ENCODE measurements at places on chromosomes 4 and X. TPM values are rescaled to one million over a fixed set of nuclear protein-coding genes. Genes with fewer than 3 reads are reported as not detected.

BGN gene
- total RNA-seq: 42.2 TPM

CYSLTR1 gene
- total RNA-seq: 0.92 TPM

ZNF674 gene
- 2.2 TPM for total RNA-seq

PPP2R2C gene
- total RNA-seq: 12.3 TPM

TLR2 gene
- total RNA-seq: 4.4 TPM

NPY1R gene
- 0.46 TPM for total RNA-seq

CAMK2D gene
- total RNA-seq: 214 TPM

TECRL gene
- 1,120 TPM for total RNA-seq

MAGED1 gene
- 56.4 TPM for total RNA-seq

PROM1 gene
- 3.5 TPM for total RNA-seq

- no peak for DNase-seq
Observed at GRCh38 chrX:153870791-153871360, 15.1 kb downstream of the L1CAM start.

GRCh38 chr4:77022560-77023179 is 53.1 kb downstream of the CCNI start:
- DNase-seq: no peak

GRCh38 chr4:100895556-100896197 is 377.9 kb upstream of the EMCN start:
- no peak for DNase-seq

- no peak for DNase-seq
Observed at GRCh38 chr4:171521726-171522125, 291.5 kb upstream of the GALNTL6 start.

- no peak for DNase-seq
Observed at GRCh38 chr4:102404431-102404969, 59.2 kb upstream of the SLC39A8 start.

DNA sequence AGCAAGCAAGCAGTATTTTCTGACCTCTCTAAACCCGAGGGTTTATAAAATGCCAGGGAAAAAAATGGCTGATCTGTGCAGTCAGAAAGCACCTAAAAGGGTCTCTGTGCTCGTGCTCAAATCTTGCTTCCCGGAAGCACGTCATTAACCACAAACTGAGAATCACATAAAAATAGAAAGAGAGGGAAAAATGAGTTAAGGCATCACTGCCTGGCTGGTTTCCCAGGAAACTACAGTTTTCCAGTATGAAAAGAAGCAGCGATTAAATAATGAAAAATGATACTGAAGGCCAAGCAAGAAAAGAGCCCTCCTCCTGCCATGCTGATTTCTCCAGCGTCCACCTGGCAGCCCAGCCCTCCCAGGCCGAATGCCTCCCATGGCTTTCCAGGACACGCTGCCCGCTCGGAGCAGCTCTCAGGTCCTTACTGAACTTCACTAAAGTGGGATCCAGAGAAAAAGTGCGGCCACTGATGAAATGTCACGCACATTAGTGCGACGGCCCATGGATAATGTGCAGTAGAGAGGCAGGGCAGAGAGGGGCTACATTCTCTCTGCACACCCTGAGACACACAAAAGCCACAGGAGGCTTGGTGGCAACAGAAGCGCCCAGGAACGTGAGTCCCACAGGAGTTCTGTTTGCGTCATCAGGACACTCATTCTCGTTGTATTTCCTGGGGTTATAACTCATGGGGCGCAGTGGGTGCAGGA is 80.4 kb downstream of the WFS1 start:
- DNase-seq: peak; percentile 17

GRCh38 chr4:82753238-82753637 is 45.4 kb downstream of the SCD5 start:
- DNase-seq: no peak

DNA sequence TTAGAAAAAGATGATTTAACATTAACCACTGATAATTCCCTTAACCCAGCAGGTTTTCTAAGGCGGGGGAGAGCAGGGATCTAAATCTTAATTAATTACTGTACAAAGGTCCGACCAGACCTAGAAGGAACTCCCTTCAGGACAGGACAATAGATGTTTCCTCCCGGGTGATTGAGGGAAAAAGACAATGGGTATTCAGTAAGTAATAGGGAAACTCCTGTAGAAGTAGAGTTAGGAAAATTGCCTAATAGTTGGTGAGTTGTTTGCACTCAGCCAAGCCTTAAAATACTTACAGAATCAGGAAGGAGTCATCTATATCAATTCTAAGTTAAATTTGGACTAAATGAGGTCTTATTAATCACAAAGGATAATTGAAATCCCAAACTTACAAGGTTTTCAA is 5.8 kb upstream of the SRD5A3 start:
- DNase-seq: no peak

- DNase-seq: peak; percentile 86
Observed at GRCh38 chr4:89307446-89308160, at the start of gene GPRIN3. GPRIN3 (minus strand) TSS chr4:89307800; CDS start chr4:89250110, 57,690 bp downstream.

GRCh38 chr4:39698424-39699009 is 581 bp downstream of the UBE2K start:
- DNase-seq: peak; percentile 82

- DNase-seq: no peak
Observed at GRCh38 chr4:11698846-11699590, 270.3 kb upstream of the HS3ST1 start.

- no peak for DNase-seq
Observed at GRCh38 chr4:42078184-42078801, 74.2 kb downstream of the BEND4 start.

GRCh38 chrX:68915778-68916177 is 87.0 kb downstream of the EFNB1 start:
- DNase-seq: no peak

- no peak for DNase-seq
Observed at GRCh38 chrX:131577413-131577812, 33.5 kb downstream of the OR13H1 start.

DNA sequence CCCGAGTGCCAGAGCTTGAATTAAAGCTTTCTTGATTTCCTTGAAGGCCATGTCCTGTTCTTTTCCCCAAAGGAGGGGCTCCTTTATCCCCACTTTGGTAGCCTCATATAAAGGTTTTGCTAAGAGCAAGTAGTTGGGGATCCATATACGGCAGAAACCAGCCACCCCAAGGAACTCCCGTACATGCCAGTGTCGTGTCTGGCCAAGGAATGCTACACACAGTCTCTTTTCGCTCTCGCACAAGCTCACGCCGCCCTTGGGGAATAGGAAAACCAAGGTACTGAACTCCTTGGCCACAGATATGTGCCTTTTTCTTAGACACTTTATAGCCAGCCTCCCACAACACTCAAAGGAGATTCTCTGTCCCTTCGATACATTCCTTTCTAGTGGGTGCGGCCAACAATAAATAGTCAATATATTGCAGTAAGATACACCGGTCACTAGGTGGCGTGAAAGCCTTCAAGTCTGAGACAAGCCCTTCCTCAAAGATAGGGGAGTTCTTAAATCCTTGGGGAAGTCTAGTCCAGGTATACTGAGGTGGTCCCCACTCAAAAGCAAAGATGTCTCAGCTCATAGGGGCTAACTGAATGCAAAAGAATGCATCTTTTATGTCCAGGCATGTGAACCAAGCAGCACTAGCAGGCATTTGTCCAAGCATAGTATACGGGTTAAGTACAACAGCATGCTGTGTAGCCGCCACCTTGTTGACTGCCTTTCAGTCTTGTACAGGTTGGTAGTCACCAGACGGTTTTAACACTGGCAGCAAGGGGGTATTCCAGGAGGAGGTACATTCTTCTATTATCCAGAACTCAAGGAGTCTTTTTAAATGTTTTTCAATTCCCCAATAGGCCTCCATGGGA is 57.8 kb upstream of the XAGE1B start:
- no peak for DNase-seq

DNA sequence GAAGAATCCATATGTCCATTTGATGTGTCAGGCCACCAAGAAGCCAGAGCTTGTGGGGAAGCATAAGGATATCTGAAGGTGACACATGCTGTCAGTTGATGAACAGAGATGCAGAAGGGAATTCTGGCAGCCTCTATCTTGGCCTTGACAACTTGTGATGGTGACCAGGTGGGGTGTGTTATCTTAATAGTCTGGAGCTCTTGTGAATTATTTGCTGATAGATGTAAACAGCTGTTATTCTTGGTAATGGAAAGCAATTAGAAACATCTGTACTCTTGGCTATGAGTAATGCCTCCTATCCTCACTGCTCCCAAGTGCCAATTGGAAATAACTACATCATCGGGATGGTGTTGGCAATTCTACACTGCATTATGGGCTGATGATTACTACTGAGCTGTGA is 51.9 kb downstream of the NAA11 start:
- no peak for DNase-seq

GRCh38 chr4:30630431-30630830 is 89.7 kb upstream of the PCDH7 start:
- DNase-seq: no peak

DNA sequence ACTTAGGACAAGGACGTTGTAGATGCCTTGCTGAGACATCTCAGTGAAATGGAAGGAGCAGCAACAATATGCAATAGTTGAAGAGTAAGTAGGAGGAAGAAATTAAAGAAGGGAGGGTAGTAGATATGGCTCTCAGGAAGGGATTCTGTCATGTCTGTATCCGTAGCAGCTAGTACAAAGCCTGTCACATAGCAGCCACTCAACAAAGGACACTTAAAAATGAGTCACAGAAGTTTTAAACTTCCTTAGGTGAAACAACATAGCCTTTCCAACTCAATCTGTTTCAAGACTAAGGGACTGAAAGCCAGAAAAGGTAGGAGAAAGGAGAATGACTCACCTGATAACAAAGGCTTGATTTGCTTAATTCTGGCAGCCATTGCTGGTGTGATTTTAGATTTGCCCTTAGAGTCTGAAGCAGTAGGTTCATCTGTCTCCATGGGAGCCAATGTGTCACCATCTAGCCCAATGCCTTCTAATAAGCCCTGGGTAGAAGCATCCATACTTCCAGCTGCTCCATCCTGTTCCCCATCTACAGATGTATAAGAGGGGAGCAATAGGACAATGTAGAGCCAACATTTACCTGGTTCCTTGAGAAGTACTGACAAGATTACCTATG is 86.6 kb downstream of the HUWE1 start:
- no peak for DNase-seq

GRCh38 chr4:112859456-112860184 is 189.8 kb upstream of the ANK2 start:
- no peak for DNase-seq

GRCh38 chr4:140867356-140867755 is 111.2 kb upstream of the TBC1D9 start:
- no peak for DNase-seq

- no peak for DNase-seq
Observed at GRCh38 chrX:144732588-144732987, 514.7 kb upstream of the SPANXN1 start.

- DNase-seq: no peak
Observed at GRCh38 chr4:16684935-16685334, 213.5 kb downstream of the LDB2 start.

DNA sequence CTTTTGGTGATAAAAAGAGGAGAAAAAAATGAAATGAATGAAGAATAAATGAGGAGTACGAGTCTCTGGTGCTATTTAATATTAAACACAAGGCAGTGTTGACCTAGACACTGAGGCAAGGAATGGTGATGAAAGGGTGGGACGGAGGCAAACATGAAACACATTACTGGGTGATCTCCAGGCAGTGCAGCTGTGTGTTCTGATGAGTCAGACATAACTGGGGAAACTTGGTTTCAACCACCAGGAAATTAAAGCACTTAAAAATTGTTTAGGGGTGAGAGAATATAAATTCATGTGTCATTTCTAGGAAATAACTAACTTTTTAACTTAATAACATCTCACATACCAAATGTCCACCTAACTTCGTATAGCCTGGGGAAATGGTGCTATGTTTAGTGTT is 19.7 kb upstream of the CXCL6 start:
- DNase-seq: no peak

GRCh38 chr4:123588631-123589241 is 192.1 kb downstream of the SPRY1 start:
- no peak for DNase-seq

DNA sequence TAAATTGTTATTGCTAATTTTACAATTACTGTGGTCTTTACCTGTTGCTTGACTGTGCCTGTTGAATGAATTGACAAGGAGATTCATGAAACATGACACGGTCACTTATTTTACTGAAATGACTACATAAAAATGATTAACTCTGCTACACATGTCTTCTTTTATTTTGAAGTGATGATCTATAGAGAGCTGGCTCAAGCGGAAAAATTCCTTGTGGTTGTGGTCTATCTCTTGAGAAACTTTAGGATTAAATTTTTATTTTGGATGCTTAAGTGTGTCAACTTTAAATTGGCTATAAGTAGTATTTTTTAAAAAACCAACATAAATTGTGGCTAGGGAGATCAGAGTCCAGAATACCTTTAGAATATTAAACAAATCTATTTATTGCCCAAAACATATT is 131.8 kb upstream of the PITX2 start:
- no peak for DNase-seq

DNA sequence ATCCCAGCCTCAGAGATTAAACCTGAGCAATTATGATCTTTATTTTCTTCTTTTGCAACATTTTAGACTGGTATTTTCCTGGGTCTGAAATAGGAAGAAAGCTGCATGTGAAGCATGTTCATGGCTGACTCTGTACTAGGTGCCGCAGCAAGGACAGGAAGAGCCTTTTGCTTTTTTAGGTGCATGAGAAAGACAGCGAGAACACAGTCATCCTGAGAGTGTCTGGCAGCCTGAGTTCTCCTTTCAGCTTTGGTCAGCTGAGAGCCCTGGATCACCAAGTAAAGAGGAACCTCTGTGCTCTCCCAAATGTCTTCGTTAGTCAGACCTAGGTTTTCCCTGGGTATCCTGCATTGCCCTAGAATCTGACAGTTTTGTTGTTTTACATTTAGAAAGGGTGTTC is 29.8 kb downstream of the FAM149A start:
- DNase-seq: no peak

GRCh38 chr4:147954850-147955249 is 223.0 kb downstream of the ARHGAP10 start:
- no peak for DNase-seq

DNA sequence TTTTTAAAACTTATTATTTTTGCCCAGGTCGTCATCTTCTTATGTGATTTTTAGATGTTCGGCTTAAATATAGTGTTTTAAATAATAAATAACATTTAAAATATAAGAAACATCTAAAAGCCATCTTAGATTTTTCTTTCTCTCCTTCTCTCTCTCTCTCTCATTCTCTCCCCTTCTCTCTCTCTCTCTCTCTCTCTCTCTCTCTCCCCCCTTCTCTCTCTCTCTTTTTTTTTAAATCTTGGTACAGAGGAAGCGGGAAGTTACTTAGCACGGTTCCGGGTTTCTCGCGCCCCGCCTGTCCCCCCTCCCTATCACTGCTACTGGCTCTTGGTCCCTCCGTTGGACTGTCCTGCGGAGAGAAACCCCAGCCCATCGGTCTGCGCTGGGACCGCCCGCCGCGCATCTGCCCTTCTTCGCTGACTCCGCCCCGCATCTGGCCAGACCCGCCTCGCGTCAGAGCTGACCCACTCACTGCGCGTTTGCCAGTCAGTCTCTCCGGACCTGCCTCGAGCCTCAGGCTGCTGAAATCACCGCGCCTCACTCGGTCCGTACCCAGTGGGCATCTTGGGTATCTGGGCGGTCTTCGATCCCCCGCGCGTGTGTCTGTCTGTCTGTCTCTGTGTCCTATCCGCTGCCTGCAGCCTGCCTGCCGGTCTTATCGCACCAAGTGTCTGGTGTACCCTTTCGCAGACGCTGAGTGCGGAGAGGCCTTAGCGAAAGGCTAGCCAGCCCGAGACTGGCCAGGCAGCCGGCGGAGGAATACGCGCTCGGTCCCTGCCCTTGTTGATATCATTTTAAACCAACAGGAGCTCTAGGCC is at the start of gene PABPC5:
TSS of gene PABPC5 (plus strand) at position 489 of the 818 bp plus-strand sequence. CDS start 739 bp downstream, outside the sequence.
- peak; percentile 86 for DNase-seq

Data from Right ventricle myocardium inferior (tissue), 1 donor.